Stimulated activated CD4-positive, alpha-beta T cell treated with anti-CD3 and anti-CD28 coated beads, TNF-alpha, amount 100 ng/mL, for 1 hour (primary cell): ENCODE measurements at places on chromosomes 13 and 19.

DNA sequence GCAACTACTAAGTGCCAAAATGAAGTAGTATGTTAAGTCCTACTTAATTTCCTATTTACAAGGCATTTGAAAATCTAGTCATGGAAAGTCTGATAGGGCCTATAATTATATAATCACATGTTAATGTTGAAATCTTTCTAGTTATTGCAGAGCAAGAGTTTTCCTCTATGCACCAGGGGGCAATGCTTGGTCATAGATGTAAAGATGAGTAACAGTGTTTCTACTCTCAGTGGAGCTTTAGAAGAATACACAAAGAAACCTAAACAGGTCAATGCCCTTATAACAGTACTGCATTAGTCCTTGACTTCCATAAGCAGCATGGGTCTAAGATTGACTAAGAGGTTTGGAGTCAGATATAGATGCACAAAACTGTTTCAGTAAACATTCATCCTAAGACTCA lies 218.7 kb downstream of the KCTD12 start:
- no peak for DNase-seq

DNA sequence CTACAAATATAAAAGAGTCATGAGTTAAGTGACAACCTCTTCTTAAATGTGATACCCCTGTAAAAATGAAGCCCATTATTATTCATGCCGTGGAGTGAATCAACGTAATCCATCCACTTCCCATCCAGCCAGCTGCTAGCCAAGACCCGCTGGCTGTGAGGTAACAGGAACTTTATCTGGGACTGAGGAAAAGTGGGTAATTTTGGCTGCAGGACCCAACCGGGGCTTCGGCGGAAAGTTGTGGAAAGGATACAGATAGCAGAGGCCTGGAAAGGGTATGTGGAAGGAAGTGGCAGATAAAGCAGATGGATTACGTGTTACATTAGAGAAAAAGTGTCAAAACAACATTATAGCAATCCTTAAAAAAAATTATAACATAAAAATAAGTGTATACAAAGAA lies 48.3 kb downstream of the SLC7A1 start:
- no peak for DNase-seq

DNA sequence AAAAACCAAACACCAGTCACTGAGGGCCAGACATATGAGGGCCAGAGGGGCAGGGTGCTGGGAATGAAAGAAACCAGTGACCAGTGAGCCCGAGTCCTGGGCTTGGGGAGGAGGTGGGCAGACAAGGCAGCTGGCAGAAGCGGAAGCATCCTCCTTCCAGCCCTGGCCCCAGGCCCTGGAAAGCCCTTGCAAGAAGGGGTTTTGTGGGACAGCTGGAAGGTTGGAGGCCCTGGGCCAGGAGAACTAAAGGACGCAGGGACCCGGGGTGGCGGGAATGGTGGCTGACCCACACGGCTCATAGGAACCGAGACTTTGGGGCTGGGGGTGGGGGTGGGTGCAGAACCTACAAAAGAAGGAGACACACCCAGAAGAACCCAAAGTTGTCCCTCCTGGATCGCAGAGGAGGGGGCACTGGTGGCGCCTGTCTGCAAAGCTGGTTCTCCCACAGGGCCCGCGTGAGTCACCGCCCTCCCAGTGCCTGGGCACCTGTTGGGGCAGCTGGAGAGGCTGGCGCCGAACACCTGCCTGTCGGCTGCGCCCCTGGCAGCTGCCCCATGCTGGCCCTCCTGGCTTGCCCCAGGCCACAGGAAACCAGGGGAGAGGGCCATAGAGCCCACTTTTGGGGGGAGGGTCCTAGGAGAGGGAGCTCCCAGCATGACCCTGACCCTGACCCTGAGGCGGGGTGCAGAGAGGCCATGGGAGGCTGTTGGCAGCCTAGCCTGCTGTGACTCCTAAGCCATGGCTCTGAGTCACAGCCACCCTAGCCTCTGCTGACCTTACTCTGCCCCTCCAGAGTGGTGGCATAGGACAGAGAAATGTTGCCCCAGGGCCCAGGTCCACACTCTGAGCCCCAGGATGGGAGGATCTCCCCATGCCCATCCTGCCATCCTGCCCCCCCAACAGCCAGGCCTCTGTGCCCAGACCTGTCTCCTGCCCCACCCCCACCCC lies 802 bp downstream of the DMPK start:
- DNase-seq: no peak

DNA sequence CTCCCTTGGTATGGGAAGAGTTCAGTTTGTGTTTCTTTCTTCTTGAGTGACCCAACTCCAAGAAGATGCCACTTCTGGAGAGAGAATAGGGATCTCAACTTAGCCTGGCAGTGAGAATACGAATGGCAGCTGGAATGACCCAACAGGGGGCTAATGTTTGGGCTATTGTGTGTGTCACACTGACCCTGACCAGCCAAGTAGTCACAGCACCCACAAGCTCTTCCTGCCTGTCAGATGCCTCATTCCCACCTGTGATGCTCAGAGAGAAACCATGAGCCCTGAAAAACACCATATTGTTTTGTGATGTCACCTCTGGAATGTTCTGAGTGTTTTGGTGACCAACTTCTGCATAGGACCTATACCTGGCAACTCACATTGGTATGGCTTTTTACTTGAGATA lies at the start of gene CBY2:
TSS of gene CBY2 (plus strand) at position 233 of the 400 bp plus-strand sequence. CDS start at position 304, 71 bp downstream.
- no peak for DNase-seq

- DNase-seq: no peak
Measured at GRCh38 chr19:19475015-19475765, 40.2 kb downstream of the TSSK6 start.

- DNase-seq: no peak
Measured at GRCh38 chr13:74062933-74063332, 71.3 kb downstream of the KLF12 start.
